GOT3 (cell line): ENCODE measurements at places on chromosomes 11 and 22.

- no peak for DNase-seq
Observed at GRCh38 chr22:40224702-40225101, 47.0 kb downstream of the TNRC6B start.

DNA sequence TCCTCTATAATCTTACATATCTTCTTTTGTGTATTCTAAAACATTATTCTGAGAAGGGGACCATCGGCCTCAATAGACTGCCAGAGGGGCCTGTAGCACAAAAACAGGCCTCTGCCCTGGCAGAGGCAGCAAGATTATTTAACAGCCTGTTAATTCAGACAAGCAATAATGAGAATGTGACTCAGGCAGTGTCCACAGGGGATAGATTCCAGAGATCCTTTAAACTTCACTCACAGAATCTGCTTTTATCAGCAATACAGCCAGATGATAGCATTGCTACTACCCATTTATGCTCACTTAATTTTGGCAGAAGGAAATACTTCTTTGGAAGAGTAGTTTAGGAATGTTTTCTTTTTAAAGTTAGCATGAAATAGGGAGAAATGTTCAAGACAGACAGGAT is 44.9 kb downstream of the AAMDC start:
- no peak for DNase-seq

DNA sequence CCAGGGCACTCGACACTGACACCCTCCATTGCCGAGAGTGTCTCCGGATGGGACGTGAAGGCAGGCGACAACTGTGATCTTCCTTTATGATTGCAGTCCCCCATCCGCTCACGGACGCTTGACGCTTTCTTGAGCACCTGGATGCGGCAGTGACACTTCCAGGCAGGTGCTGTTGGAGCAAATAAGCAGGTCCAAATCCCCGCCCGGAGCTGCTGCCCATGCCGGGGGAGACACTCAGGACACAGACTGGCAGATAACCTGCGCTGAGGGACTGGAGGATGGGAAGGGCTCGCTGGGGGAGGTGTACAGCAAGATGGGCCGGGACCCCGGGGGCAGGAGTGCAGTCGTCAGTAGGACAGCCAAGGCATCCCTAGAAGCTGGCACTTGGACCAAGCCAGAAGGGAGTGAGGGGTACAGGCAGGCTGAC is 1403.5 kb downstream of the BRD1 start:
- no peak for DNase-seq

DNA sequence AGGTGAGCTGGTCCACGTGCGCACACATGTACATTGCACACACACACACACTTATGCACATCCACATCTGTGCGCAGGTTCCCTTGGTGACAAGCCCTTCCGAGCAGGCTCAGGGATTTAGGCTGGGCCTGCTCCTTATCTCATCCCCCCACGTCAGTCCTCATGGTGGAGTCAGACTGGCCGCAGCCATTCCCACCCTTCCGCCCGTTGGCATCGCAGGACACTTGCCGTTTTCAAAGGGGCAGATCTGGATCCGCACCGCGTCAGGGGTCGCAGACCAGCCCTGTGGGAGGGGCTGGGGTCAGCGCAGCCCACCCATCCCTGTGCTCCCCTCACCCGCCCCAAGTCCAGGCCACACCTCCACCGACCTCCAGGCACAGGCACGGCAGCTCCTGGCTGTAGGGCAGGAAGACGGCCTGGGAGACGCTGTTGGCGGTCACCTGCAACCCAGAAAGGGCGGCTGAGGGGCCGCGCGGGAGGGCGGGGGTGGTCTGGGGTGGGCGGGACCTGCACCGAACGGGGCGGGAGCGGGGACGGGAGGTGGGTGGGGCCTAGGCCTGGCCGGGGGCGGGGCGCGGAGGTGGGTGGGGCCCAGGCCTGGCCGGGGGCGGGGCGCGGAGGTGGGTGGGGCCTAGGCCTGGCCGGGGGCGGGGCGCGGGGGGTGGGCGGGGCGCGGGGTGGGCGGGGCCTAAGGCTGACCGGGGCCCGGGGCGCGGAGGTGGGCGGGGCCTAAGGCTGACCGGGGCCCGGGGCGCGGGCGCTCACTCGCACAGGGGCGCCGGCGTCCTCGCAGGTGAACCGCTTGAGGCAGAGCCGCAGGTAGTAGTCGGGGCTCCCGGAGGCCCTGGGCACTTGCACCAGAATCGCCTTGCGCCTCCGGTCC is 13.3 kb downstream of the IL17REL start:
- no peak for DNase-seq

DNA sequence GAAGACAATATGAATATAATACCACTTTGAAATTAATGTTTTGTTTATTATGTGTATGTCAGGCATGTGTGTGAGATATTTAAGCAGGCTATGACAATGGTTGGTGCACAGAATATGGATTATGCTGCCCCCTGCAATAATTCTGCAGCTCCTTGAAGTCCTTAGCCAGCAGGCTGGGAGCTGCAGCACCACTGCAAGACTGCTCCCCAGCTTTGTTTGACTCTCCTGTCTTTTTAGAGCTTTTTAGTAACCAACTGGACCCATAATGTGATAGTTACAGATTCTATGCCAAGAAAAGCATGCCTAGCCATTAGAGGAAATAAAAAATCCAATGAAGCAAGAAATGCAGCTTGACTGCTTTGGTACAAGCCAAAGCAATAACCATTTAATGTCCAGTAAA is 535.1 kb downstream of the TMEM135 start:
- no peak for DNase-seq

- DNase-seq: no peak
Observed at GRCh38 chr11:88421530-88421929, 84.0 kb upstream of the CTSC start.

DNA sequence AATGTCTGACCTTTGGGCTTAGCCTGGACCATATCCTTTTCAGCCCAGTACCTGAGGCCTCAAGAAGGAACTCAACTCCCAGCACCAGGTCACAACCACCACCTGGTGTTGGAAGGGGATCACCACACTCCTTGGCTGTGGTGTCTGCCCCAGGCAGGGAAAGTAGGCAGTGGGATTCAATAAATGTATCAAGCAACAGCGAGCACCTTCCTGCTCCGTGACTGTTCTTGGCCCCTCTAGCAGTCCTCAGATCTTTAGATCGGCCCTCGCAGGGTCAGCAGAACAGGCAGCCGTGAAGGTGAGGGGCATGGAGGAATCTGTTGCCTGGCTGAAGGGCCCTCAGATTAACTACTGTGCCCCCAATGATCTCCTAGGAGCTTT is 15.9 kb downstream of the ARFGAP2 start:
- DNase-seq: no peak

- no peak for DNase-seq
Observed at GRCh38 chr11:8593935-8594909, at the start of gene STK33. STK33 (minus strand) TSS chr11:8594228; CDS start chr11:8474905, 119,323 bp downstream.

GRCh38 chr11:68710409-68710808 is 26.1 kb downstream of the GAL start:
- no peak for DNase-seq
